ENCODE measurements at places on chromosomes 13 and 19.

DNA sequence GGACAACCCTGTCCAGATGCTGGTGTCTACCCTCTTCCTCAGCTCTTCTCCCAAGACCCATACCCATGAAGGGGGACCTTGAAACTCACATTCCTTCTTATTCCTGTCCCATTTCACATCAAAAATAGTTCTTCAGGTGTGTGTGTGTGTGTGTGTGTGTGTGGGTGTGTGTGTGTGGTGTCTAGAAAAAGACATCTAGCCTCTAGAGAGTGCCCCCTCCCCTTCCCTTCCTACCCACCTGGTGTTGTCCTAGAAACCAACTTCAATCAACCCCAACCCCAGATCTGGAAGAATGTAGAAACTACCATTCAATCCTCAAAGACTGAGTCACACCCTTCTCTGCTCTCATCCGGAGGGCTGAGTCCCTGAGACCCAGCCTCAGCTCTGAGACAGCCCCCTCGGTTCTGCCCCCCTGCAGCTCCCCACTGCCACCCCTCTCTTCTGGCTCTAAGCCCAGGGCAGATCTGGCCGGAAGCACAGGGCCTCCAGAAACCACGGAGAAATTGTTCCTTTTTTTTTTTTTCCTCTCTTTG is 3.5 kb downstream of the KCNN4 start:
- no peak for DNase-seq

- DNase-seq: no peak
Observed at GRCh38 chr13:66468656-66469055, 761.5 kb downstream of the PCDH9 start.

GRCh38 chr19:40831502-40832430 is 18.5 kb downstream of the CYP2A6 start:
- no peak for DNase-seq

GRCh38 chr13:45078003-45078402 is 42.3 kb upstream of the GTF2F2 start:
- no peak for DNase-seq

DNA sequence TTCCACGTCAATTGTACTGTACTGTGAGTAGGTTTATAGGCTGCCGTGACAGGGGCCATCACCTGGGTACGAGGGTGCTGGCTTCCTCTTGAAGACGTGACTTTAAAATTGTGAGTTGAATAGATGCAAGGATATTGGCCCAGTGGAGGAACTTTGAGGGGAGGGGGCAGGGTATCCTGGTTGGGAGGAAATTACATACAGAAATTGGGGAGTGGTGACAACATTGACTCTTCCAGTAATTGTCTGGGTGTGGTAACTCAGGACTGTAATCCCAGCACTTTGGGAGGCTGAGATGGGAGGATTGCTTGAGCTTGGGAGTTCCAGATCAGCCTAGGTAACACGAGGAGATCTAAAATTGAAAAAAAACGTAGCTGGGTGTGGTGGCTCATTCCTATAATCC is 30.4 kb downstream of the DPRX start:
- DNase-seq: no peak

DNA sequence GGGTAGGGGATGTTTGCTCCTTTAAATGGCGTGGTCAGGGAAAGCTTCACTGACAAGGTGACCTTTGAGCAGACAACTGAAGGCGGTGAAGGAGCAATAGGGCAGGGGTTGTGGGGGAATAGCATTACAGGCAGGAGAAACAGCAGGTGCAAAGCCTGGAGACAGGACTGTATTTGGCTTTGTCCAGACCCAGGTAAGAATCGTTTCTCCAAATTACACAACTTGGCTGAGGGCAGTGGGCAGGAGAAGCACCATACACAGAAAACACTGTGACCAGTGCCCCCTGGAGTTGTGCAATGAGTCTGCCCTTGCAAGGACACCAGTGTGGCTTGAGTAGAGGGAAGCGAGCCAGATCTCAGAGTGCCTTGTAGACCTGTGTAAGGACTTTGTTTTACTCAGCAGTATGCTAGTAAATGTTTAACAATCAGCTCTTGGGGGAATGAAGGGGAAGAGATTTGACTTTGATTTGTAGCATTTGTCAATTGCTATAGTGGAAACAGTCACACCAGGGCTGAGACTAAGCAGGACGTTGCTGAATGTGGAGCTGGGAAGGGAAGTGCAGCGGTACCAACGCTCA is 360.0 kb downstream of the DCT start:
- no peak for DNase-seq

DNA sequence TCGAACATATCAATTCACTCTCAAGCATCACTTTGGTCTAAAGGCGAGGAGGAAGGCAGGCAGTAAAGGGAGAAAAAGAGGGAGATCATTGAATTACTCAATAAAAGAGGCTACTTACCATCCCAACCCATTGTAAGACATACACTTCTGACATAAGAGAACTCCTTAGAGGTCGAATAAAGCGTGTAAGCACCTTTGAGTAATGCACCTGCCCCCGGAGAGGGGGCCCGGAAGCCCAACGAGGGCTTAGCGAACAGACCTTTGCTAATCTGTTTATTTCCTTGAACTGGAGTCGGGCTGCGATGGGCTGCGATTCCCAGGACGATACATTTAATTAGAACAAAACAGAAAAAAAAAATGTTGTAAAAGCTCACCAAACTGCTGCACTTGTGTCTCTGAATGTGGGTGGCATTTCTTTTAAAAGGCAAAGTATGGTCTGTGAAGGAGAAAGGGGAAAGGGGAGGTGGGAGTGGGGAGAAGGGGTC is 3.0 kb downstream of the ZC3H4 start:
- no peak for DNase-seq

GRCh38 chr19:50669302-50670101 is 20.3 kb downstream of the C19orf81 start:
- DNase-seq: no peak

GRCh38 chr13:20772401-20773131 is 1.2 kb downstream of the EEF1AKMT1 start:
- no peak for DNase-seq

DNA sequence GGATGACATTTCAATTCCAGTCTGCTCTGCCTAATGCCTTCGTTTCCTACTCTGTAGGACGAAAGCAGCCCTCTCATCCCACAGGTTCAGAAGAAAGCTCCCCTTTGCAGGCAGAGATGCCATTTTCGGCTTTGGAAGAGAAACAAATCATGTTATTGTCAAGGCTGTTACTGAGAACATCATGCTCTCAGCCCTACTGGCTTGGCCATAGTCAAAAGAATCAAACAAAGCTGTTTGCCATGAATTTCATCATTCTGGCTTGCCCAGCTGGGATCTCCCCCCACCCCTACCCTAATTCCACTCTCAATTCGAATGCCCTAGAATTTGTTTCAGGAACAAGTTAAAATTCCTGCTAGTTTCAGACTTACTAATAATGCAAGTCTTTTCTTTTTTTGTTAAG is 162.3 kb upstream of the SERP2 start:
- peak; percentile 61 for DNase-seq

DNA sequence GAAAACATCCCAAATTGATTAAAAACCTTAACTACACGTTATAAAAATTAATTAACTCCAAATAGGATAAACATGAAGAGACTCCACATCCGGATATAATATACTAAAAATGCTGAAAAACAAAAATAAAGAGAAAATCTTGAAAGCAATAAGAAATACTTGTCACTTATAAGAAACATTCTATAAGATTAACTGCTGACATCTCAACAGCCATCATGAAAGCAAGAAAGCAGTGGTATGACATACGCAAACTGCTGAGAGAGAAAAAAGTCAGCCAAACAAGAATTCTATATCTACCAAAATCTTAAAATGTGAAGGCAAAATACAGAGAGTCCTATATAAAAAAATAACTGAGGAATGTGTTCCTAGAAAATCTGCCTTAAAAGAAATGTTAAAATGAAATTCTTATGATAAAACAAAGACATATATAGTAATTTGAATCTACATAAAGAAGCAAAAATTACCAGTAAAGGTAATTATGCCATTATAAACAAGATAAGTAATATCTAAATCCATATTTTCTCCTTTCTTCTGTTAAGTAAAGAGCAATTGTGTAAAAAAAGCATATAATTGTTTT is 1851.1 kb downstream of the PCDH9 start:
- no peak for DNase-seq

GRCh38 chr19:46271481-46272197 is 25.2 kb upstream of the HIF3A start:
- no peak for DNase-seq

GRCh38 chr13:27822258-27822872 is 30.1 kb downstream of the GSX1 start:
- no peak for DNase-seq

GRCh38 chr19:22595918-22596341 is 38.2 kb upstream of the ZNF492 start:
- DNase-seq: peak; percentile 12

DNA sequence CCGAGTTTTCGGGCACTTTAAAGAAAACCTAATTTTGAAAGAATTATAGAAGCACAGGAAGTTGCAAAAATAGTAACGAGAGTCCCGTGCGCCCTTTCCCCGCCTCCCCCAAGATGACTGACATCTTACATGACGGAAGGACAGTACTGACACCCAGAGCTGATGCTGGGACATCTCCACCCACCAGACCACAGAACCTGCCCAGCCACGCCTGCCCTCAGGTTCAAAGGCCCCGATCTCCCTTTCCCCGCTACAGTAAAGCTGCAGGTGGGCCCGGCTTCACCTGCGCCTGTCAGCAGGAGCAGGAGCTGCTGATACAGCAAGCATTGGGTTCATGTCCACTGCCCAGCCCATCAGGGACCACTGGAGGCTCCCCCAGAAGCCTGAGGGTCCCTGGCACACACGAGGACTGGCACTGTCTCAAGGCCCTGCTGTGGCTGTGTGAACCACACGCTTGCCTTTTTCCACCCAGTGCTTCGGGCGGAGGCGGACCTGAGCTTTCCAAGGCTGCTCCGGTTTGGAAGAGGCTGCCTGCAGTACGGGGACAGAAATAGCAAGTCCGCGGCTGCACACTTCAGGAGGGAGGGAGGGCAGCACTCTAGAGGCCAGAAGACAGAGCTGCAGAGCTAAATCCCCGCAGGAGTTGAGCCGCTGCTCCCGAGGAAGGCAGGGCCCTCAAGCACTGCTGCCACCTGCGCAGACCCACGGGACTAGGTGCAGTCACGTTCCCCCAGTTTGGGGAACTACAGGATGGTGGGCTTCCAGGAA is 8.7 kb downstream of the MAP2K2 start:
- peak; percentile 49 for DNase-seq

GRCh38 chr19:45852983-45853382 is 10.0 kb downstream of the SYMPK start:
- no peak for DNase-seq

DNA sequence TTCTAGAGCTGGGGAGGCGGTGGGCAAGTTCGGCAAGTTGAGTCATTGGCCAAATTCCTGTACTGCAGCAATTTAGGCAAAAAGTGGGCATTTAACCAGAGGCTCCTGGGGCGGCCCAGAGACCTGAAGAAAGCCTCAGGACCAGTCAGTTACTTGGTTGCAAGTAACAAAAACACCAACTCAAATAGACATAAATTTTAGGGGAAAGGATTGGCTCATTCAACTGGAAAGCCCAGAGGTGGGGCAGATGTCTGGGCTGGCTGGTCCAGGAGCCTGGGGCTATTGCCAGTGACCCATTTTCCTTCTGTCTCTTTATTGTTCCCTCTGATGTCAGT is 97.1 kb downstream of the SIPA1L3 start:
- no peak for DNase-seq

GRCh38 chr13:91133941-91134802 is 213.3 kb upstream of the MIR17HG start:
- no peak for DNase-seq

DNA sequence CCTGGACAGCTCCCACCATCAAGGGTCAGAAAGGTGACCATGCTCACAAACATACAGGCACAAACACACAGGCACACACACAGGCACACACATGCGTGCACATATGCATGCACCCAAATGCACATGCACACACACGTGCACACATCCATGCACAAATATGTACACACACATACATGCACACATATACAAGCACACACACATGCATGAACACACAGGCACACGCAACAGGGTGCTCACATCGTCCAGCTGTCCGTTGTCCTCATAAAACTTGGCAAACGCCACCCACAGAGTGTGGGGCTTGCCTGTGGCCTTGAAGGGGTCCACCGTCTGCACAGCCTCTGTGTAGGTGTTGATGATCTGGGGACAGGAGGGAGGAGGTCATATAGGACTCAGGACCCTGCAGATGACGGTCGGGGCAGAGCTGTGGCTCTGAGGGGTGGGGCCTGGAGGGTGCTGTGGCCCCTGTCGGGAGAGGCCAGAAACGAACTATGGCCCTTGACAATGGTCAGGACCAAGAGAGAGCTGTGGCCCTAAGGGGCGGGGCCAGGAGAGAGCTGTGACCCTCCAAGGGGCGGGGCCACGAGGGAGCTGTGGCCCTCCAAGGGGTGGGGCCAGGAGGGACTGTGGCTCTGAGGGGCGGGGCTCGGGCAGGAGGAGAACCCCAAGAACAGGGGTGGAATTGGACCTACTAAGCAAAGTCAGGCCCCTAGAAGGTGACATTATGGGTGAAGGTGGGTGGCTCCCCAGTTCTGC is 6.2 kb downstream of the XAB2 start:
- no peak for DNase-seq

All from anterior cingulate cortex (tissue), 58 donors.